ENCODE measurements at places on chromosomes 5 and 9.

GRCh38 chr5:78215972-78216371 is 78.5 kb downstream of the AP3B1 start:
- DNase-seq, result no peak

GRCh38 chr9:124562328-124562727 is 55.1 kb upstream of the NR5A1 start:
- no peak for DNase-seq

- no peak for DNase-seq
These were observed 14.5 kb downstream of the SLC27A6 start for GRCh38 chr5:128979761-128980160.

GRCh38 chr9:4547016-4547415 is 56.7 kb downstream of the SLC1A1 start:
- DNase-seq, result peak; percentile 45

DNA sequence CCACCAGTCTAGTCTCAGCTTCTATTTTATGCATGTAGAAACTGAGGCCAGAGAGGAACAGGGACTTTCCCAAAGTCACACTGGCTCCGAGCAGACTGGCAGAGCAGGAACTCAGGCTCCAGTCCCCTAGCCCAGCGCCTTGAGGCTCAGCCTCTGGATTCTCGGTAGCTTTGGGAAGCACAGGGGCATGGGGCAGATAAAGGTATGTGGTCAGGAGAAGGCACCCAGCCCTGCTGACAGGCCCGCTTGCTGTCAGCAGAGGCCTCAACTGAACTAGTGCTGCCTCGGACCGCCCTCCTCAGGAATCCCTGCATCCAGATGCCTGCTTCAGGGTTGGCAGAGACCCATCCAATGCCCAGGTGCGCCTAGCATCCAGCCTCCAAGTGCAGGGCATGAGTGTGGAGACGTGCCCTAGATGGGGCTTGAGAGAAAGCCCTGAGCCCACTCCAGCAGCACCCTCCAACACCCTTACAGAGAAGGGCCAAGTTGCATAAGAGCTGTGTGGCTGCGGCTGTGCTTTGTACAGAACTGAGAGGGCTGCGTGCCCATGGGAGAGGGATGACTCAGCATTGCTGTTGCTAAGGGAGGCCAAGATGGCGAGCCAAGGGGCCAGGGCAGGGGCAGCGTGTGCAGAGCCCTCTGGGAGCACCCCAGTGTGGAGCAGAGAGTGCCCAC is 168.6 kb downstream of the MACROH2A1 start:
- no peak for DNase-seq

GRCh38 chr5:33968211-33969005 is 16.1 kb downstream of the SLC45A2 start:
- no peak for DNase-seq

DNA sequence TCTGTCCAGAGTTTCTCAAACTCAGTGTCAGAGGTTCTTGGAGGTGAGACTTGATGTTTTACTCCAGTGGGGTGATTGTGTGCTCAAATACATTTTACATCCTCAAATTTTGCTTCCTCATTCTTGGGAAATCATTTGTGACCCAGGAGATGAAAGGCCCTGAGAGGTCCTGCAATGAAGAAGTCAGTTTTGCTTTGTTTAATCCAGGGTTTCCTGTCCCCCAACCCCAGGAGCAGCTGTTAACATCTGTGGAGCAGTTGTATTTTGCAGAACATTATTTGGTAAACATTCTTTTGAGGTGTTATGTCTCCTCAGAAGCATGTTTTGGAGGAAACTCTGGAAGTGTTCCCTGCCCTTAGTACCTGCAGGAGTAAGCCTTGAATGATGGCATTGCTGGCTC is 59.8 kb downstream of the DAB2IP start:
- no peak for DNase-seq

- peak; percentile 5 for DNase-seq
These were observed 56.7 kb upstream of the PAPPA start for GRCh38 chr9:116096853-116097252.

GRCh38 chr5:102077920-102078319 is 218.2 kb downstream of the SLCO4C1 start:
- no peak for DNase-seq

DNA sequence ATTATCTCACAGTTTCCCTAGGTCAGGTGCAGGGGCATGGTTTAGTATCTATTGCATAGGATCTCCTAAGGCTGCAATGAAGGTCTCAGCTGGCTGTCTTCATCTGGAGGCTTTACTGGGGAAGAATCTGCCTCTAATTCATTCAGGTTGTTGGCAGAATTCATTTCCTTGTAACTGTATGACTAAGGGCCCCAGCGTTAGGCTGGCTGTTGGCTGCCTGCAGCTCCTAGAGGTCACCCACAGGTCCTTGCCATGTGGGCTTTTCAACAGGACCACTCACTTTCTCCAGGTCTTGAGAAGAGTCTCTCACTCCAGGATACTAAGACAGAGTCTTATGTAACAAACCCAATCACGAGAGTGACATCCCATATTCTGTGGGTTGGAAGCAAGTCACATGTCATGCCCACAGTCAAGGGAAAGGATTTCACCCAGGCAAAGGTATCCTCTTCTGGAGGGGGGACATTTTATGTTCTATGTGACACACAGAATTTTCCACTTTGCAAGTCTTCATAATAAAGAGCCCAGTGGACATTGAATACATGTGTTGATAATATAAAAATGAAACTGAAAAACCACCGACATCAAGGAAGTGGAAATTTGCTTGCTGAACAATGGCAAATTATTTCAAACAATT is 38.2 kb downstream of the HMHB1 start:
- DNase-seq, result no peak

DNA sequence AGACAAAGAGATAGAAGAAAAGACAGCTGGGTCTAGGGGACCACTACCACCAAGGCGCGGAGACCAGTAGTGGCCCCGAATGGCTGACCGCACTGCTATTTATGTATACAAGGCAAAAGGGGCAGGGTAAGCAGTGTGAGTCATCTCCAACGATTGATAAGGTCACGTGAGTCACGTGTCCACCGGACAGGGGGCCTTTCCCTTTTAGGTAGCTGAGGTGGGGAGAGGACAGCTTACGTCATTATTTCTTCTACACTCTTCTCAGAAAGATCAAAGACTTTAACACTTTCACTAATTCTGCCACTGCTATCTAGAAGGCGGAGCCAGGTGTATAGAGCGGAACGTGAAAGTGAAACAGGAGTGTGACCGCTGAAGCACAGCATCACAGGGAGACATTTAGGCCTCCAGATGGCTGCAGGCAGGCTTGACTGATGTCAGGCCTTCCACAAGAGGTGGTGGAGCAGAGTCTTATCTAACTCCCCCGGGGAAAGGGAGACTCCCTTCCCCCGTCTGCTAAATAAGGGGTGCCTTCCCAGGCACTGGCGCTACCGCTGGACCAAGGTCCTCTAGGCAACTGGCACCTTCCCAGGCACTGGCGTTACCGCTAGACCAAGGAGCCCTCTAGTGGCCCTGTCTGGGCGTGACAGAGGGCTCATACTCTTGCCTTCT is 6.1 kb upstream of the PRR16 start:
- DNase-seq, result peak; percentile 25

DNA sequence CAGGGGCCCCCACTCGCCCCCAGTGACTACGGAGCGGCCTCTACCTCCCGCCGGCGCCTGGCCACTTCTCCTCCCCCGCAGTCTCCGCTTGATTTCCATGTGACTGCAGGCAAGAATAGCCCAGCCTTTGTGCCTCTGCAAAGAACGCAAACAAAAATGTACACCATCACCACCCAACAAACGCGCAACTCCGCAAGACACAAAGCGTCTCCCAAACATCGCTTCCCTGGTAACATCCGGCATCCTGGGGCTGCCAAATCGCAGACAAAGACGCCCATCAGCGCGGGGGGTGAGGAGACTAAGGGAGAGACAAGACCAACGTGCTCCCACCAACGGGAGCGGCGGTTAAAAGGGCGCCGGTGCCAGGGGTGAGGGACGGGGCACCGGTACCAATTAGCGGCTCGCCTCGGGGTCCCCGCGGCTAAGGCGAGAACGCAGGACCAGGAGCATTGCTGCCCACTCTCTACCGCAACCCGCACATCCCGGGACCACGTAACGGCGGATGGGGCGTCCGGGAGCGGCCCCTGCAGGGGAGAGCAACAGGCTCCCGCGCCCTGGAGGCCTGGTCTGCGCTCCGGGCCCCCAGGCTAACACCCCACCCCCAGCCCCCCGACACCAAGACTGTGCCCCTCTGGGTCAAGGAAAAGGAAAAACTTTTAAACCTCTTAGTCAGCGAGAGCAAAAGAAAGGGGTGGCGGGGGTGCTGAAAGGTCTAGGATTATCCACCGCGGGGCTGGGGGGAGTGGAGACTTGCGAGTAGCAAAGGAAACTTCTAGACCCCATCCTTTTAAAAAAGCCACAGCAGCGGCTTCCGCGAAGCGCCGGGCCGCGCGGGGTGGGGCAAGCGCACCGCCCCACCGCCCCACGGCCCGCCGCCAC is 885 bp downstream of the MPDZ start:
- peak; percentile 60 for DNase-seq

- no peak for DNase-seq
These were observed 160.8 kb downstream of the DAB2IP start for GRCh38 chr9:121812159-121812735.

All from left kidney (tissue), 8 donors.